Osteoblast (primary cell): ENCODE measurements at places on chromosomes 12 and 14. TPM values are rescaled to one million over a fixed set of nuclear protein-coding genes. Genes with fewer than 3 reads are reported as not detected.

DNA sequence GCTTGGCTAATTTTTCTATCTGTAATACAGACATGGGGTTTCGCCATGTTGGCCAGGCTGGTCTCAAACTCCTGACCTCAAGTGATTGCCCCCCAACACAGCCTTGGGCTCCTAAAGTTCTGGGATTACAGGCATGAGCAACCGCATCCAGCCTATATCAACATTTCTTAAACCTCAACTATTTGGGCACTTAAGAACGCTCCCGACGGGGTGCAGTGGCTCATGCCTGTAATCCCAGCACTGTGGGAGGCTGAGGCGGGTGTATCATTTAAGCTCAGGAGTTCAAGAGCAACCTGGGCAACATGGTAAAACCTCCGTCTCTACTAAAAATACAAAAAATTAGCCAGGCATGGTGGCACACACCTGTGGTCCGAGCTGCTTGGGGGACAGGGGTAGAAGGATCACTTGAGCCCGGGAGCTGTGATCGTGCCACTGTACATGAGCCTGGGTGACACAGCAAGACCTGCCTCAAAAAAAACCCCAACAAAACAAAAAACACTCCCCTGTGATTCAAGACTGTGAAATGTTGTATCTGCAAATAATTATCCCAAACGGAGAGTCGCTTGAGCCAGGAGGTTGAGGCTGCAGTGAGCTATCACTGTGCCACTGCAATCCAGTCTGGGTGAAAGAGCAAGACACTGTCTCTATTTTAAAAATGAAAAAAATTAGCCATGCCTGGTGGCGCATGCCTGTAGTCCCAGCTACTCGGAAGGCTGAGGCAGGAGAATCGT is 21.5 kb downstream of the PPTC7 start:
- DNase-seq, result no peak

DNA sequence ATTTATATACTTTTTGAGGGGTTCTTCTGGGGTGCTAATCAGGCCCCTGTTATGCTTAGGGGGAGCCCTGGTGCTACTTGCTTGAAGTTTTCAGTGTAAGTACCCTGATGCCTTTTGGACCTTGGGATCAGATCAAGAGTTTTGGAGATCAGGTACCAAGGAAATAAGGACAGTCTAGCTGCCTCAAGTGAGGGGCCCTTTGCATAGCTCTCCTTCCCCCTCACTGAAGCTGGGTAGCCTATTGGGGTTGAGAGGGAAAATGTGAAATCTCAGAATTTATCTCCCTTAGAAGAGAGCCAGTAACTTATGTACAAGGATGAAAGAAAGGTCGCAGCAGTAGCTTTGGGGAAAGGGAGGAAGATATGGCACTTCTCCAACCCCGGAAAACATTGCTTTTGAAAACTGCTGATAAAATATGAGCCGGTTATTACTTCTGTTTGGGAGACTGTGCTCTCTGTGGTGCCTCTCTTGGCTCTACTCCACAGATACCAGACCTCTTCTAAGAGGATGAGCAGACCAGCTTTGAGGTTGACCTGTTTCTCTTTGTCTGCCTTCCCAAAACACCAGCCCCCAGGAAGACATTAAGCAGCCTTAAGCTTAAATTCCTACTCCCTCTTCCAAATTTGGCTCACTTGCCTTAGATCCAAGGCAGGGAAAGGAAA is 8.8 kb upstream of the AMHR2 start:
- no peak for DNase-seq

DNA sequence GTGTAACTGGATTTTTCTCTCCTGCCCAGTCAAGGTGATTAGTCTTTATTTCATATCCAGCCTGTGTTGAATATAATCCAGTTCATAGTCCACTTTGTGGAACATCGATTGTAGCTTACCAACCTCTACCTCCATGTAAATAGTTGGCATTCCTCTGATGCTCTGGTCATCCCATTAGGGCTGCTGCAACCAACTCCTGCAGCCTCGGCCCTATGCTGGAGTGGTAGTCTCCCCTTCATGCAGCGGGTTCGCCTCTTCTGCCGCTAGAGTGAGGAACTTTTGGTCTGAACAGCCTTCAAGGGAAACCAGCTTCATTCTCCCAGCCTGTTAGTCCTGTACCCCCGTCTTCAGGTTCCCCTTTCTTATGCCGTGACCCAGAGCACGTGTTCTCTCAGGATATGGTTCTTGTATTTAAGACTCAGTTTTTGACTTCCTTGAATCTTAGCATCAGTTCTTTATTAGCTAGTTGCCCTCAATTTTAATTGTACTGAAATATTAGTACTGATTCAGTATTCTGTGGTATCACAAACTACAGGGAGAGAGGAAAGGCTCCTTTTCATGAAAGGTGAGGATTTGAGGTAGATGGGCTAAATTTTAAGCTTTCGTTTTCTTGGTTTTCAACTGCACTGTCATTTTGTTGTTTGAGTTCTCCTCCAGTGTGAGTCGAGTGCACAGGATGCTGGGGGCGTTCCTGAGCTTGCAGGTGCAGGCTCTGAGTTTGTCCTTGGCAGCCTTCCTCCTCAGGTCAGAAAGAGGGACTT is 33.2 kb downstream of the ZNF664 start:
- DNase-seq, result no peak

- DNase-seq, result no peak
Observed at GRCh38 chr12:108297895-108298760, 41.0 kb downstream of the CMKLR1 start.

KRT83 gene
- not detected in 2 replicates for total RNA-seq

TAS2R7 gene
- total RNA-seq, result not detected in 2 replicates
